ENCODE measurements at places on chromosomes 6 and 20.

- no peak for DNase-seq
Observed at GRCh38 chr6:89387516-89388201, 24.4 kb downstream of the RRAGD start.

DNA sequence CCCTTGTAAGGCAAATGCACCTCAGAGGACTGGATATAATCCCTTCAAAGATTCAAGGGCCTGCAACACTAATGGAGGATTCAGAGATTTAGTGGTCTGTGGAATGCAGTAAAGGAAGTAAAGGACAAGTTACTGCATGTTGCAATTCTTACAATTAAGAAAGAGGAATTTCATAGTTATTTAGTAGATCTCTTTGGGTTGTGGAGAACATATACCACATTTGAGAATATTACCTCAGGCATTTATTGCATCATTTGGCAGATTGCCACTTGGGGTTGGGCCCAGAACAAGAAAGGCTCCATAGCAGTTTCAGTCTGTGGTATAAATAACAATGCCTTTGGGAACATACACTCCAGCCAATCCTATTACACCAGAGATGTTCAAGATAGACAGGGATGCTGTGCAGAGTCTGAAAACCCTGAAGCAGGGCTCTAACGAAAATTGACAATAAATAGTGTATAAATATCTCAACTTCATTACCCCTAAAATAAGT, 20.9 kb upstream of the EPM2A start:
- no peak for DNase-seq

- no peak for DNase-seq
Observed at GRCh38 chr6:146770965-146771735, 172.4 kb downstream of the ADGB start.

DNA sequence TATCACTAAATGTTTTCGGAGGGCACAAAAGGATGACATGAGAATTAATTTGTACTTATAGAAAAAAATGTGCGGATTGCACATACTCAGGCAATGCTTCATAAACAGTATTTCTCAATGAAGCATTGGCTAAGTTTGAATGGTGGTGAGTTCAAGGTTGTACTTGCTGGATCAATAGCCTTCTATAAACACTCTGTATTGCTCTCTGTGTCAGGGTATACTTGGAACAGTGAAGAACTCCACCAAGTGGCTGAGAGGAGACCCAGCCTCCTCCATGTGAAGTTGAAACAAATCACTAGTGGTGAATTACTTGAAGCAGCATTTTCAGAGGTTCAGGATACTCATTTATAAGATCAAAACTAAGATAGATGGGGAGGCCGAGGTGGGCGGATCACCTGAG, 360.6 kb downstream of the RIMS1 start:
- no peak for DNase-seq

DNA sequence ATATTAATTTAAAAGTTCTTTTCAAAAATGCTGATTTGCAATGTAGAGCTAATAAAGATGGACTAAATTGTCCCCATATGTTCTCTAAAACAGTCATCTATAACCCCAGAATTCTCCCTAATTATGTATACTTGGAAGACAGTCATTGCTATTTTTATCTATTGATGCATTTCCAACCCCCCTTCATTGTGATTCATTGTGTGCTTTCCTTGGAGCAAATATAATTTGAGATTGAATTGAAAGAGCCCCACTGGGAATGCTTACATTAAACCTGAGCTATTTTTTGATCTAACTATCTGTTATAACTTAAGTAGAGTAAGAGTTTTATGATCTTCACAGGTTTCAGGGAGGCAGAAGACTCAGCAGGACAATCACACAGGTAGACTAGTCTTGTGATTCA, 73.7 kb upstream of the PTCHD4 start:
- DNase-seq = no peak

GRCh38 chr6:123803504-123804013, at the start of gene NKAIN2:
NKAIN2 (plus strand) TSS chr6:123803865.
- no peak for DNase-seq

GRCh38 chr6:38110481-38110971, 291.0 kb downstream of the ZFAND3 start:
- no peak for DNase-seq

DNA sequence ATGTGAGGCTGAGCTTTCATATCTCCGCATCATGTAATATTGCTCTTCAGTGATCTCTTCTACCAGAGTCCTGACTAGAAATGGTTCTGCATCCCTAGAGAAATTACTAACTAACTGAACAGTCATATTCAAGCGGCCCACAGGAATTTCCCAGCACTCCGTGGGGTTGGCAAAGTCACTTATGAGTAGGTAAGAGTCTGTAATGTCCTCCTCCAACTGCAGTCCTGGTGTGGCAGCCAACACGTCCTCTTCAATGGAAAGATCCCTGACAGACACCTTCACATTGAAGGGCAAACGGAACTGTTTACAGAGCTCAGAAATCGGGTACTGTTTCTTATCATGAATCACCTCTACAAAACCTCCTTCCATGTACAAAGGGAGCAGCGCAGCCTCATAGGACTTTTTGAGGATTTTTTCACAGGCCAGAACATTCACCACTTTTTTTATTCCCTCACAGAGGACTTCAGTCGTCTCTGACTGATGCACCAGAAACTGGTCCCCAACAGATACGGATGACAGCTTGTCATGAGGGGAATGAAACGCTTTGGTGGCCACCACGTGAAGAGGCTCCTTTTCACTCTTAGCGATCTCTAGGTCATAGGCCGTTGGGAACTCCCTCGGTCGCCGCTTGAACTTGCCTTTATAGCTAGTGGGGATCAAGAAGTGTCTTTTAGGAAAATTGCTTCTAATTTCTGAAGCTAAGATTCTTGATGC, 87.7 kb downstream of the THEMIS start:
- no peak for DNase-seq
